ENCODE measurements at places on chromosomes 11 and 22.

GRCh38 chr11:99781074-99781473, 760.3 kb downstream of the CNTN5 start:
- DNase-seq, result no peak

DNA sequence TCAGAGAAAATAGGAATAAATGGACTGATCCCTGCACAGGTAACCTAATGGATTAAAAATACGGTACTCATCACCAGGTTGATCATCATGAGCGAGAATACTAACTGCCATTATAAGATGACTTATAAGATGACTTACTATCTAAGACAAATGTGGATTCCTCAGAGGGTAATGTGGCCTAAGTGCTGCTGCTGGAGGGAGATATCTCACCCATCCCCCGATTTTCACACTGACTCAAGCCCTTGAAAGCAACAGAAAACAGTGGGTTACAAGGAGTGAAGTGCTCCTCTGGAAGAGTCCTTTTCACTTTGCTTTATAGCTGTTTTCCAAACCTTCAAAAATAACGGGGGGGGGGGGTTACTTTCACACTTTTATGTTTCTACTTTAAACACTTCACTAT, 920 bp downstream of the TMEM218 start:
- DNase-seq, result no peak

- DNase-seq, result no peak
These were observed 1329.0 kb downstream of the LRRC4C start for GRCh38 chr11:40130427-40130826.

DNA sequence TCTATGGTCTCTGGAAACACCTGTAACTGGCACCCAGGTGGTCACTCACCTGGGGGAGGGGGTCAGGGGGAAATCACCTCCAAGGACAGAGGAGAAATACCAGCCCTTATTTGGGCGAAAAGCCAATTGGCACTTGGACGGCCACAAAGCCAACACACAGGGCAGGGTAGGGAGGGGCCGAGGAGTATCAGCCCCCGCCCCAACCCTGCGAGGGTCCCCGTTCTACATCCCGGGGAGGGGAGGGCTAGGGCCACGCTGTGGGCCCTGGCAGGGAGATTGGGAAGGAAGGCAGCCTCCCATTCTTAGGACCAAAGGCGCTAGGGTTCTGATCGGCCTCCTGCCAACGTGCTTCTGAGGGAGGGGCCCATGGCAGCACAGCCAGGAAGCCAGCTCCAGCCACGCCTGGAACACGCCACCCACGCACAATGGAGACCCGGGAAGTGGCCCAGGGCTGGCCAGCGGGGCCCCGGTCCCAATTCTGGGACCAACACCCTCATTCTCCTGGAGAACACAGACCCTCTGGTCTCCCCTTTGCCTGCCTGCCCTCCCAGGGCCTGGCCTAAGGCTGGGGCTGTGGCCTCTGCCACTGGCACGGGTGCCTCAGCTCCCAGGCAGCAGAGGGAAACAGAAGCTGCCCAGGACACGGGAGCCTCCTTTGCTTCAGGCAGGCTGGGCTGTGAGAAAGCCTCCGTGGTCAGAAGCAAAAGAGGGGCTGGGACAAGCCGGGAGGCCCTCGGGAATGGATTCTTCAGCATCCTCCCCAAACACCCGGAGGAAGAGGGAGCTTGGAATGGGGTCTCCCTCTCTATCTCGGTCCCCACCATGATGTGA, 7.4 kb downstream of the CBX6 start:
- no peak for DNase-seq

DNA sequence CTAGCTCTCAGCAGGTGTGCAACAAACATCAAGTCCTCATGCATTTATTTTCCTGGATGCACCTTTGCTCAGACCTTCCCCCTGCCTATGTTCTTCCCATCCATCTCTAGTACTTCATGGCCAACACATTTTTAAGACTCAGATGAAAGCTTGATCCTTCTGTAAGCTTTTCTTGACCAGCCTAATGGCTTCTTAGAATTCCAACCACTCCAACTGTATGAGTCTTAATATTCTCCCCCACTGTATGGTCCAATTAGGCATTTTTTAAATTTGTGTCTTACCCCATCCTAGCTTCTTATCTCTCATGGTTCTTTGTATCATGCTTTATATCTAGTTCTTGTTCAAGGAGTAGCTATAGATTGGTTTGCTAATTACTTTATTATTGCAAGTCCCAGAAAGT, 44.8 kb downstream of the TENM4 start:
- DNase-seq, result no peak

DNA sequence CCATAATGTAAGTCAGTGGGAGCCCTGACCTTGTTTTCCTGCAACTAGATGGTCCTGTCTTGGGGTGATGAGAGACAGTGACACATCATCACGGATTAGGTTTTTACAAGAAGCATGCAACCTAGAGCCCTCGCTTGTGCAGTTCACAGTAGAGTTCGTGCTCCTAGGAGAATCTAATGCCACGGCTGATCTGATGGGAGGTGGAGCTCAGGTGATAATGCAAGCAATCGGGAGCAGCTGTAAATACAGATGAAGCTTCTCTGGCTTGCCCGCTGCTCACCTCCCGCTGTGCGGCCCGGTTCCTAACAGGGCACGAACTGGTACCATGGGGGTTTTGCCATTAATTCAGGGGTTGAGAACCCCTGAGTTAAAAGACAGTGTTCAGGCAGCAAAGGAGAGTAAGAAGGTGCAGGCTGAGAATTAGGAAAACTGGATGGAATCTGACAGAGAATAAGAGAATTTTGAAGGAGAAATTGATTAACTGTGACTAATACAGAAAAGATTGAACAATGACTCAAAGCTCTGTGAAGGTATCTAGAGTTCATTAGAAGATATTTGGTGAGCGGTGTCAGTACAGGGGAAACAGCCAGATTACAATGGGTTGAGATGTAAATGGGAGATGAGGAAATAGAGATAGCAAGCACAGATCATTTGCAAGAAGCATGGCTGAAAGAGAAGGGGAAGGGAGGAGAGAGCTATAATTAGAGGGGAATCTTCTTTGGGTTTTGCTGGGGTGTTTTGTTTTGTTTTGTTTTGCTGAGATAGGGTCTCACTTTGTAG, 21.0 kb downstream of the WEE1 start:
- no peak for DNase-seq

DNA sequence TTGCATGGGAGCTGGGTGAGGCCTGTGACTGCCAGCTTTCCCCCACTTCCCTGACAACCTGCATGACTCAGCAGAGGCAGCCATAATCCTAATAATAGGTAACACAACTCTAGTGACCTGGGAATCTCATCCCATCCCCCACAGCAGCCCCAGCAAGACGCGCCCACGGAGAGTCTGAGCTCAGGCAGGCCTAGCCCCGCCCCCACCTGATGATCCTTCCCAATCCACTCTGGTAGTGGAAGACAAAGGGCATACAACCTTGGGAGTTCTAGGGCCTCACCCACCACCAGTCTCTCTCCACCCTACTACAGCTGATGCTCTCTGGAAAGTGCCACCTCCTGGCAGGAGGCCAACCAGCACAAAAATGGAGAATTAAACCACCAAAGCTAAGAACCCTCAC, 60.3 kb downstream of the CWF19L2 start:
- DNase-seq, result no peak

DNA sequence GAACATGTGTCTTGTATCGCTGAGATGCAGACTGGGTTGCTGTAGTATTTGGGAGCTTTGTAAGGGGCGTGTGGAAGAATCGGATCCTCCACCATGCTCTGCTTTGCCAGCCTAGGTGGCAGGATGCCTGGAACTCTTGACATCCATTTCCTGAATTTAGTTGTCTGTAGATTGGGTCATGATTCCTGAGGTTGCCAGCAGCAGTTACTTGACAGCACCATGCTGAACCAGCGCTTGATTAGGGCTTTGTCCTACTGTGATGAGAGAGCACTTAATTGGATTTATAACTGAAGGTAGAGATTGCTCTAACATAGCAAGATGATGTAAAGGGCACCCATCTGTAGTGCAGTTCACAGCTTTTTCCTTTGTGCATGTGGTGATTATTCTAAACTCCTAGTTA, 75.6 kb upstream of the HORMAD2 start:
- no peak for DNase-seq

Data from stimulated activated CD8-positive, alpha-beta memory T cell treated with anti-CD3 and anti-CD28 coated beads, Interleukin-2, amount 100 ng/mL, for 48 hours (primary cell).